Esophagus squamous epithelium (tissue), 5 donors: ENCODE measurements at places on chromosomes 7 and 10.

DNA sequence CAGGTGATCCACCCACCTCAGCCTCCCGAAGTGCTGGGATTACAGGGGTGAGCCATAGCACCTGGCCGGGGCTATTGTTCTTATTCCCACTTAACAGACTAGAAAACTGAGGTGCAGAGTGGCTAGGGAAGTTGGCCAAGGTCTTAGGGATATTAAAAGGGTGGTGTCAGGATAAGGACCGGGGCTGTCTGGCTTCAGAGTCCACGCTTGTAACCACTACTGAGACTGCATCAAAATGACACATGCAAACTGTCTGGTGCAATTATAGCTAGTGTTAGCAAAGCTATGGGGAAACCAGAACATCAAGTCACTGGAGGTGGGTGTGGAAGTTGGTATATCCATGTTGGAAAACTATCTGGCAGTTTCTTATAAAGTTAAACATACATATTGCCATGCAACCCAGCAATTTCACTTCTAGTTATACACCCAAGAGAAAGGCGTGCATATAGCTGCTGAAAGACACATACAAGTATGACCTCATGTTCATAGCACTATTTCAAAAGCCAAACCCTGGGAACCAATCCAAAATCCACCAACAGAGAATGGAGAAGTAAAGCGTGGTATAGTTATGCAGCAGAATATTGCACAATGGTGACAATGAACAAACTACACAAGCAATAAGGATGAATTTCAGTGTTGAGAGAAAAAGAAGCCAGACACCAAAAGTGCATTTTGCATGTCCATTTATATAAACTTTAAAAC lies 33.9 kb upstream of the EEPD1 start:
- peak; percentile 10 for DNase-seq

- no peak for DNase-seq
These were observed 569.1 kb downstream of the INHBA start for GRCh38 chr7:41133690-41134299.

GRCh38 chr10:74255214-74255613 lies 104.2 kb downstream of the ADK start:
- DNase-seq = no peak

GRCh38 chr10:73785721-73786511 lies 510 bp downstream of the ZSWIM8 start:
- no peak for DNase-seq

DNA sequence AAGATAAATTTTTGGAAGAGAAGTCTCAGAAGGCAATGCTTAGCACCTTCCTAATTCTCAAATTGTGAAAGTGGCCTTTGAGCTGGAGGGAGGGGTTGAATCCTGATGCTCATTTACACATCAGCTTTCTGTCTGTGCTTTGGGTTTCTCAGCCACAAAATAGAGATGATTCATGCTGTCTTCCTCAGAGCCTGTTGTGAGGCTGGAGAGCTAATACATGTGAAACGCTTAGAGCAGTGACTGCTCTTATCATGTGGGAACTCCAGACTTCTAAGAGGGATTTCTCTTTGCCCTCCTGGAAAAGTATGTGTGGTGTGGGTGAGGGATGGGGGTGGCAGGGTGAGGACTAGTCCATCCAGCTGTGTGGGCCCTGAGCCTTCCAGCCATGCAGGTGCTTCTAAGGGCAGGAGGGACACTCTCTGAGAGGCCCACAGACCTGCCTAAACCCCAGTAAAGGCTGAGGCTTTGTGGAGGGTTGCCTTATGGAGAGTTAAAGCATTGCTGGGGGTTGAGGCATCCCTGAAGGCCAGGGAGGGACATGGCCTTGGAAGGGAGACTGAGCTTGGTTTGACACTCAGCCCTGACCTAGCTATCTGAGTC lies 4.8 kb upstream of the EVX1 start:
- no peak for DNase-seq

GRCh38 chr10:101018600-101019439 lies 12.1 kb downstream of the PDZD7 start:
- DNase-seq = no peak

DNA sequence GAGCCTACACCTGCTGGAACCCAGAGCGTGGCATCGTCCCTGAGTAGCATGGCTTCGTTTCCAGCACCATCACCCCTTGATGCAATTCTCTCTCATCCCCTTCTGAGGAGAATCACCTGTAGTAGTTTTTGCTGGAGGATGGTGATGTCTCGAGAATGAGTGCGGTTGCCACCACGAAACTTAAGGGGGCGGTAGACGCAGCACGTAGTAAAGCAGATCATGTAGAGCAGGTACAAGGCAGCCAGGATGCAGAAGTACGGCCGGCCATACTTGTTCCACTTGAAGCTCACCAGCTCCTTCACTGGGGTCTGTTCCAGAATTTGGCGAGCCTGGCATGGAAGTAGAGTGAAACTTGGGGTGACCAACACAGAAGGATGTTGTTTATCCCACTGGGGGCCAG lies 8.1 kb downstream of the TRPV5 start:
- DNase-seq = no peak

GRCh38 chr10:103442031-103442461 lies 10.1 kb downstream of the CALHM2 start:
- DNase-seq = no peak

- DNase-seq = no peak
These were observed 158.2 kb downstream of the SRPK2 start for GRCh38 chr7:105230486-105230885.

GRCh38 chr10:103766751-103767505 lies 88.4 kb downstream of the SH3PXD2A start:
- no peak for DNase-seq

- no peak for DNase-seq
These were observed 225.4 kb downstream of the ZMYND11 start for GRCh38 chr10:360653-361052.

GRCh38 chr10:123355748-123356481 lies 201.7 kb downstream of the BUB3 start:
- no peak for DNase-seq

GRCh38 chr10:117476281-117476680 lies 66.3 kb upstream of the EMX2 start:
- DNase-seq = no peak

- DNase-seq = no peak
These were observed 61.9 kb upstream of the OPN4 start for GRCh38 chr10:86592413-86592812.

DNA sequence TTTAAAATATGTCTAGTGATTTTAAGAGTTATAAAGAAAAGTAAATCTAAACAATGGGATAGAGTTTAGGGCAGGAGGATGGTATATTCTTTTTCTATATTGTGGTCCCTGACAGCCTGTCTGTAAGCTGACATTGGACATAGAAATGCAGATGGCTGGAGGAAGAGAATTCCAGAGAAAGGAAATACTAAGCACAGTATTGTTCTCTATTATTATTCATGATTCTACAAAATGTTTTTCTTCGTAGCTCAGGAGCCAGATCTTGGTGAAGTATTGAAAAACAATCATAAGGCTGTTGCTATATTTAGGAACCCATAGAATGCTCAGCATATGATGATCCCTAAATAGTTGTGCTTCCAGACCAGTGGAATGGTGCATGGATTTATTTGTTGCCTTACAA lies 117.0 kb upstream of the FAM3C start:
- no peak for DNase-seq

DNA sequence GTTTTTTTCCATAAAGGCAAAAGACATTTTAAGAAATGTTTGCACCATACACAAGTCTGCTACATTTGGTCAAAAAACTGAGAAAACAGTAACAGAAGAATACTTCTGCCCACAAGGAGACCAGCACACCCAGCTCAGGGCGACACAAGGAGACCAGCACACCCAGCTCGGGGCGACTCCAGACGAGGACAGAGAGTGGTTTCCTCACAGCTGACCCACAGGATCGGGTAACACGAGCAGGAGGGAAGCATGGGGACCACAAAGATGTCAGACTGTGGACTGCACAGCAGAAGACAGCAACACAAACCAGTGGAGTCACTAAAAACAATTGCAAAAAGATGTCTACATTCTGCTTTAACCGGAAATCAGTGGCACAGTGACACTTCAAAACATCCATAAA lies 237.6 kb downstream of the DIP2C start:
- DNase-seq = no peak

- DNase-seq = no peak
These were observed 59.8 kb downstream of the VAX1 start for GRCh38 chr10:117078168-117078837.

GRCh38 chr10:86349474-86349873 lies 17.1 kb downstream of the GRID1 start:
- no peak for DNase-seq

GRCh38 chr7:26141077-26141476 lies 10.9 kb upstream of the NFE2L3 start:
- DNase-seq = no peak

- DNase-seq = no peak
These were observed 175.0 kb upstream of the PITRM1 start for GRCh38 chr10:3347413-3348182.

GRCh38 chr7:22610951-22611757 lies 111.2 kb upstream of the STEAP1B start:
- DNase-seq = no peak

DNA sequence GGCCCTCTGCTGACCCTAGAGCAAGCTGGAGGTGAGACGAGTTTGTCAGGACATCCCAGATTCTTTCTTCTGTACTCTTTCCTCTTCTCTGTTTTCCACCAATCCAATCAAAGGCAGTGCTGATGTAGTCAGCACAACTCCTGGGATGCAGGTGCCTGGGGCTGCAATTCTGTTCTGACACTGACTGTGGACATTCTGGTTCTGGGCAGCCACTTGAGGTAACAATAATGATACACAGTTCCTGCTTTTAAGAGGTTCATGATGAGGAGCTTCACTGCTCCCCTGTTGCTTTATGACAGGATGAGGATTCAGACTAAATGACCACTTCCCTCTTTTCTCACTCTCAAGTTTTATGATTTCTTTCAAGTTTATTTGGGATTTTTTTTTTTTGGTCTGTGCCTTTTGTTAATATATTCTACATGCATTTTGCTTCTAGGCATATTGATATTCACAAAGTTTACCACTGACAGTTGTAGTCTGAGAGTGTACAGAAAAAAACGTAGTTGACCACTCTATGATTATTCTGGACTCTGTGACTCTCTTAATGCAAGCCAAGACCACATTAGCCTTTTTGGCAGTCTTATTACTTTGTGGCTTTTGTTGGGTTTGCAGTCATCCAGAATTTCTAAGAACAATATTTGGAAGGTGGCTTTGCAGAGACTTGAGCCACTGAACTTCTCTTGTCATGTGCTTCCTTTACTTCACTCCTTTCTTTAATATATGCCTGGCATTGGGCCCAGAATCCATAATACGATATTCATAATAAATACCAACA lies 247.6 kb downstream of the AUTS2 start:
- no peak for DNase-seq

DNA sequence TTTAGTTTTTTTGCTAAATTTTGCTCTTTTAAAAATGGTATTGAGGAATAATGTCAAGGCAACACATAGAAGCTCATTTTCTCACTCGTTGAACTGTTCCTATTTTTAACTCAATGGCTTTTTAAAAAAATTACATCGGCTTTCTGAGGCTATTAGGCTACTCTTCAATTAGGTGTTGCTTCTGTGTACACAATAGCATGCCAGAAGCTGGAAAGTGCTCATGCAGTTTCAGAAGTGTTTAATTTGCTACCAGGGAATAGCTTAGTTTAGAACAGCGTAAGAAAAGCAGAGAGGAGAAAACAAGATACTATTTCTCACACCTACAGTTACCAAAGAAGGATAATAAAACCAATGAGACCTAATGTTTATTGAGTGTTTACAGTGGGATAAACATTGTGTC lies 157.4 kb downstream of the NXPH1 start:
- no peak for DNase-seq

DNA sequence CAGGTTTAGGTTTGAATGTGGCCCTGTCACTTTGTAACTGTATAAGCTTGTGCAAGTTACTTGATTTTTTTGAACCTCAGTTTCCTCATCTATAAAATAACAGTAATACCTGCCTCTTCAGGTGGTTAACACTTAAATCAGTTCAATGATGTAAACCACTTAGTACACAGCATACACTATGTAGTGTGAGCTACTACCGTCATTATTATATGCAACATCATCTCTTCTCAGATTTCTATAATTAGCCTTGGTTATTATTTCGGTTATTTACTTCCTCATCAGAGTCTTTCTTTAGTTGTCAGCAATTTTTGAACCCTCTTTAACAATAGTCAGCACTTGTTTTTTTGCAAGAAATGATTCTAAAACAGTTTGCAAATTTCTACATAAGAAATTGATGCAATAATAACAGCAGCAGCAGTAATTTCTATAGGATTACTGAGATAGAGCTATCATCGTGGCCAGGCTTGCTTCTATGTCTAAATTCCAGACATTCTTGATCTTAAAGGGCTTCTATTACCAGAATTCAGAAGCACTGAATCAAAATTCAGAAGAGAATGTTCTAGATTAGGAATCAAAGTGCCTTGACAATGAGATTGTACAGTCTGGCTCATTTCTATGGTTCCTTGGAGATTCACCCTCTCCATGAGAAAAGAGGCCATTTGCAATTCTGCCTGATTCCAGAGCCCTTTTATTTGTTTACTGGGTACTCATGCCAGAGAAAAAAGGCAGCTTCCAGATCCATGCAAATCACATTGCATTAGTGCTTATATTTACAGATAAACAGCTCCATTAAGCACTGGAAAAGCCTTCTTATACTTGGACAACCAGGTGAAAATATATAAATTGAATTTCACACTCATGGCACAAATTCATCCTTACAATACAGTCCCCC lies 25.0 kb upstream of the WDR11 start:
- no peak for DNase-seq

- DNase-seq = no peak
These were observed 7.8 kb downstream of the LIPM start for GRCh38 chr10:88810196-88810961.

GRCh38 chr10:69865450-69865849 lies 63.7 kb downstream of the COL13A1 start:
- DNase-seq = no peak

DNA sequence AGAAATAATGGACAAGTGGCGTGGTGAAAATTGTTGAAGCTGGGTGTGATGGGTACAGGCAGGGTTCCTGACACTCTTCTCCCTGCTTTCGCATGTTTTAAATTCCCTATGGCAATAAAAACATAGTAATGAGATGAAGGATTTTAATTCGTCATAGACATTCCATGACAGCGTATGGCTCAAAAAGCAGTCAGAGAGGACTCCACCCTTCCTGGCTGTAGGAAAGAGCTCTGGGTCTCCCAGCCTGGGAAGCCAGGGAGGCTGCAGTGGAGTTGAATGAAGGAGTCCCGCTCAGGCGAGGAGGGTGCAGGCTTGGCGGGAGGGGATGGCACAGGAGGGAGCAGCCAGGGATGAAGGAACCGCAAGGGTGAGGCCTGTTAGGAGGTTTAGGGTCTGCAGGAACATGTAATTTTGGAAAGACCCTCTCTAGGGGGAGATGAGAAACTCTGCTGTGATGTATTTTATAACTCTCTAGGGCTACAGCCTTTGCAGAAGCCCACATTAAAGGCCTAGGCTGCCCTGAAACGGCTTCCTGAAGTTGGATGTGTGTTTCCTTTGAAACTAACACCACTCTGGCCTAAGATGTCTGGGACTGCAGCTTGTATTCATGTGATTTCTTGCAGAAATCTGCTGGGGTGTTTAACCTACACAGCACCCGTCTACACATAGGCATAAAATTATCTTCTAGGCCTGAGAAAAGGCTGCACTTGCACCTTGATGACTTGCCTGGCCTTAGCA lies 7.6 kb upstream of the LARP4B start:
- no peak for DNase-seq
